Activated T-helper 1 cell treated with Interleukin-2 at 50 U/mL for 16 hours (primary cell): ENCODE measurements at places on chromosomes 11 and 22.

GRCh38 chr11:26958005-26958701 lies 35.8 kb upstream of the FIBIN start:
- DNase-seq: no peak

GRCh38 chr11:47940904-47941649 lies 39.3 kb upstream of the PTPRJ start:
- DNase-seq: no peak

DNA sequence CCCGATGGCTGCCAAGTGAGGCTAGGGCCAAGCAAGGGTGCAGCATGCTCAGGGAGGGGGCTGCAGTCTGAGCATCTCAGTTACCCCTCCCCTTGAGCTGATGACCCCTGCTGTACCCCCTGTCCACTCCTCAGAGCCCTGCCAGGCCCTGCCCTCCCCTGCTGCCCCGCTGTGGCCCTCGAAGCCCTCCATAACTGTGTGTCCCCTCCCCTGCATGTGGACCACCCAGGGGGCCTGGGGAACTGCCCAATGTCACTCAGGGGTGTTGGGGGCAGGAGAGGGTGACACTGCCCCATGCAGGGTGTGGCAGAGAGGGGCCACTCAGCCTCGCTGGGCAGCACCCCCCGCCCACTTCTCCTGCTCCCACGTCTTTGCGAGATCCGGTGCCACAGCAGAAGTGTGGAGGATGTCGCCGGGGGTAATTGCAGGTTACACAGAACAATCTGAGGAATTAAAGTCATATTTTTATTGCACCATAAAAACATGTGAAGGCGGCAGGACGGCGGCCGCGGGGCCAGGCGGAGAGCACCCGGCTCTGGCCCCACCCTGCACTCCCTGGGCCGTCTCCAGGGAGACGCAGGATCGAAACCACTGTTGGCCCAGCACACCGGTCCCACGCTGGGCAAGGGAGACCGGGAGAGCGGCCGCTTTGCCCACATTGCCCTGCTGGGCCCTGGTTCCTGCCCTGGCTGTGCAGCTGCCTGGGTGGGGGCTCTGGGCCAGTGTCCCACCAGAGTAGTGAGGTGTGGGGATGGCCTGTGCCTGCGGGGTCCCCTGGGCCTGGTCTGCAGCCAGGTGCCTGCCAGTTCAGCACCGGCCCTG lies 18.7 kb upstream of the GNB1L start:
- no peak for DNase-seq

GRCh38 chr22:42915980-42916765 lies 59.1 kb upstream of the ARFGAP3 start:
- DNase-seq: no peak

- no peak for DNase-seq
Observed at GRCh38 chr11:110065189-110065588, 28.0 kb upstream of the ZC3H12C start.

- no peak for DNase-seq
Observed at GRCh38 chr22:37172266-37173245, 15.5 kb downstream of the C1QTNF6 start.

DNA sequence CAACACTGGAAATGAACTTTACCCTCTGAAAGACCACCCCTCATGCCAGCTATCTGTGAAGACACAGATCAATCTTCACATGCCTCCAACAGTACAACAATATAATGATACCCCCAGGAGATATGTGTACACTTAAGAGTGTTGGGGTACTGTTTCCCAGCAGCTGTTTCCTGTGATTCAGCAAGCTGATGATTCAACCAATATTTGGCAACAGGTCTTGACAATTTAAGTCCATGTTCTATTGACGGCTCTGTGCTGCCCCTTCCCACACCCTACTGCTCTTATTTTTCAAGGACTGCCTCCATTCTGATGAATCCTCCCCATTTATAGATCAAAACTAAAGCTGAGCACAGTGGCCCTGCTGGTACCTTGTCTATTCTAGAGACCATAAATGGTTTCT lies 6.6 kb downstream of the SNX19 start:
- no peak for DNase-seq

GRCh38 chr11:76226626-76227025 lies 20.3 kb upstream of the WNT11 start:
- DNase-seq: no peak

GRCh38 chr11:71452199-71453036 lies 585 bp upstream of the NADSYN1 start:
- peak; percentile 46 for DNase-seq

GRCh38 chr22:32846780-32847491 lies 45.4 kb downstream of the TIMP3 start:
- DNase-seq: no peak

- no peak for DNase-seq
Observed at GRCh38 chr11:116357784-116358544, 414.8 kb downstream of the BUD13 start.

DNA sequence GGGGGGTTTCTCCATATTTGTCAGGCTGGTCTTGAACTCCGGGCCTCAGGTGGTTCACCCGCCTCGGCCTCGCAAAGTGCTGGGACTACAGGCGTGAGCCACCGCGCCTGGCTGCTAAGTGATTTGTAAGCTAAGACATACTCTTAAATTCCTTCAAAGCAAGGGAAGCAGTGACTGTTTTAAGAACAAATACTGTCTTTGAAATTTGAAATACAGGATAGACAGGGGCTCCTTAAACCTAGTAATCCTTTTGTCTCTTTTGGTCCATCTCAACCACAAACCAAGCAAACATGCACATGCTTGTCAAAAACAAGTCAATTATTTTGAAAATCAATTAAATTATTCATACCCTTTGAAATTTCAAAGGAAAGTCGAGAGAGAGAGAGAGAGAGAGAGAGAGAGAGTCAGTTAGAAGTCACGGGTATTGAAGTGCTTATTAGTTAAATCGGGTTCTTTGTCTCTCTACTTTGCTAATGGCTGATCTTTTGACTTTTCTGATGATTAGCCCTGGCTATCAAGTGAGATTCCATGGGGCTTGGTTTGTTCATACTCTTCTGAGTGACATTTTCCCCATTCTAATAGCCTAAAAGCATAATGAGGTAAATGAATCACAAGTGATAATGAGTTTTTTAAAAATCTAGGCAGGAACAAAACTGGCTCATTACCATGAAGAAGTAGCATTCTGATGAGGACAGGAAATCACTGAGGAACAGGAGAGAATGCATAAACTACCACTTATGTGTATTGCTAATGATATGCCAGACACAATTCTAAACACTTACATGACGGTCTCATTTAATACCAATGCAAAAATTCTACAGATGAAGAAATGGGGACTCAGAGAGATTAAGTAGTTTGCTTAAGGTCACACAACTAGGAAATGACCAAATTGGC lies 48.0 kb downstream of the MCHR1 start:
- DNase-seq: no peak

DNA sequence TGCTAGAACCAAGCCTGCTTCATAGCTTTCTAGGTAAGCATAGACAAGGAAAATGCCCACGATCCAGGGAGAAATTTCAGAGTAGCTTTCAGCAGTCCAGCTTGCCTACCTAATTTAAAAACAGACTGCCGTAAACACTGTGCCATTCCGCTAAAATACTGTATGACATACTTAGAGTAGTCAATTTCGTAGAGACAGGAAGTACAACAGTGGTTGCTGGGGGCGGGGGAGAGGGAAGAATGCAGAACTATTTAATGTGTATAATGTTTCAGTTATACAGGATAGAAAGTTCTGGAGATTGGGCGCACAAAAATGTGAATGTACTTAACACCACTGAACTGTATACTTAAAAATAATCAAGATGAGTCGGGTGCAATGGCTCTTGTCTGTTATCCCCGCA lies 56.7 kb downstream of the C11orf58 start:
- no peak for DNase-seq

- peak; percentile 18 for DNase-seq
Observed at GRCh38 chr11:123707606-123708205, 33.8 kb downstream of the ZNF202 start.

- no peak for DNase-seq
Observed at GRCh38 chr11:108983636-108984420, 319.0 kb downstream of the DDX10 start.

- no peak for DNase-seq
Observed at GRCh38 chr11:131240421-131240820, 130.0 kb upstream of the NTM start.

GRCh38 chr11:19428206-19429002 lies 187.7 kb upstream of the E2F8 start:
- DNase-seq: no peak

DNA sequence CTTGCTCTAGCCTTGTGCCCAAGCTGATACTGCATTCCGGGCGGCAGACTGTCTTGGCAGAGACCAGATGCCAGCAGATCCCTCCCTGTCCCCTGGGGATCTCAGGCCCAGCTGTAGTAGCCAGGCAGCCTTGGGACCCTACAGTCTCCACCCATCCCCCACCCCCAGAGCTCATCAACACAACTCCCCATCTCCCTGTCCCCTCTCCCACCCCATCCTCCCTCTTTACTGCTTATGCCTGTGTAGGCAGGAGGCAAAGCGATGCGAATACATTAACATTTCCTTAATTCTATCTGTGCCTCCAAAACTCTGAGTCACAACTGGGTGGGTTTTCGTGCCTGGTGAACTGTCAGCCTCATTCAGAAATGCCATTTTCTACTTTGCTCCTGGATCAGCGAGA lies 547.6 kb downstream of the BUD13 start:
- no peak for DNase-seq

DNA sequence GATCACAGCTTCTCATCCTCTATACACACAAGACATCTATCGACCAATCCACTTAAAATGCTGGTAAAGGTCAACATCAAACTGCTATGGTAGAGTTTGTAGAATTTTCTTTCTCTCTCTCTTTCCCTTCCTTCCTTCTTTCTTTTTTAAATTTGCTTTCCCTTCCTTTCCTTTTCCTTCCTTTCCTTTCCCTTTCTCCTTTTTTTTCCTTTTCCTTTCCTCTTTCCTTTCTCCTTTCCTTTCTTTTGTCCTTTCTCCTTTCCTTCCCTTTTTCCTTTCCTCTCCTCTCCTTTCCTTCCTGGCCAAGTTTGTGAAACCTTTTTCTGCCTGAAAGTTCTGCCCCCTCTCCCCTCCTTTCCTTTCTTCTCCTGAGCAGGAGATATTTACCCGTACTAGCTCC lies 3.1 kb downstream of the C11orf97 start:
- no peak for DNase-seq

DNA sequence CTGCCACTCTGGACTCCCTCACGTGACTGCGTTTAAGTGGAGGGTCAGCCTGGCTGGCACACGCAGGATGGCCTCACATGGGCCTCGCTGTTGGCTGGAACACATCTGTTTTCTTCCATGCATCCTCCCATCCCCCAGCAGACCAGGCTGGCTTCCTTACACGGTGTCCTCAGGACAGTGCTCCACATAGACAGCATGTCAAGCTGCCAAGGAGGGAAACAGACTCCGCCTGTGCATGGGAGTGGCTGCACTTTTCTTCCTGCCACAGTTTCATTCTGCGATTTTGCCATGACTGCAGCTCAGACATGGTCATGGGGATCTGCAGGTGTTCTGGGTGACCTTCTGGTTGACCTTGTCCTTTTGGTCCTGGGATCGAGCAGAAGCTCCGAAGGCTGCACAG lies 344.2 kb downstream of the SHANK2 start:
- DNase-seq: no peak

DNA sequence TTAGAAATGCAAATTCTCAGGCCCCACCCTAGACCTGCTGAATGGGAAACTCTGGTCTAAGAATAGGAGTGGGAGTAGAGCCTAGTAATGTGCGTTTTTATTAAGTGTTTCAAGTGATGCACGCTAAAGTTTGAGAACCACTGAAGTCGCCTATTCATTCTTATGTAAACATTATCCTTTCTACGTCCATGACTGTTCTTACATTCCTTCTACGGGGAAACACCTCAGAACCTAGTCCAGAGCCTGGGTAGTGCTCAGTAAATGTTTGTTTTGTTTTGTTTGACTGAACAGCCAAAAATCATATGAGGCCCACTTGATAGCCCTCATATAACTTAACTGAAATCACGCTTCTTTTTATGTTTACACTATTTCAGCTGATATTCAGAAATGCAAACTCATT lies 29.8 kb downstream of the VSIG10L2 start:
- DNase-seq: no peak

GRCh38 chr11:2194877-2195755 lies 23.5 kb upstream of the TH start:
- DNase-seq: peak; percentile 19
